NCI-H1694 (cell line): ENCODE measurements at places on chromosomes 5 and 9.

DNA sequence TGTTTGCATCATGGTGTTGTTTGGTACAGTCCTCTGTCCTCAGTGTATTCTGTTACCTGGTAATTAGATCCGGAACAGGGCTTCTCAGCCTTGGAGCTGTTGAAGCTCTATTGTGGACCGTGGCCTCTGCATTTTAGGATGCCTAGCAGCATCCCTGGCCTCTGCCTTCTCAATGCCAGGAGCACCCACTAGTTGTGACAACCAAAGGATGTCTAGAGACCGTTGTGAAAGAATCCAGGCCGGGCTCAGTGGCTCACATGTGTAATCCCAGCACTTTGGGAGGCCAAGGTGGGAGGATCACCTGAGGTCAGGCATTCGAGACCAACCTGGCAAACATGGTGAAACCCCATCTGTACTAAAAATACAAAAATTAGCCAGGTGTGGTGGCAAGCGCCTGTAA lies 159.6 kb downstream of the CACNA1B start:
- DNase-seq = no peak

DNA sequence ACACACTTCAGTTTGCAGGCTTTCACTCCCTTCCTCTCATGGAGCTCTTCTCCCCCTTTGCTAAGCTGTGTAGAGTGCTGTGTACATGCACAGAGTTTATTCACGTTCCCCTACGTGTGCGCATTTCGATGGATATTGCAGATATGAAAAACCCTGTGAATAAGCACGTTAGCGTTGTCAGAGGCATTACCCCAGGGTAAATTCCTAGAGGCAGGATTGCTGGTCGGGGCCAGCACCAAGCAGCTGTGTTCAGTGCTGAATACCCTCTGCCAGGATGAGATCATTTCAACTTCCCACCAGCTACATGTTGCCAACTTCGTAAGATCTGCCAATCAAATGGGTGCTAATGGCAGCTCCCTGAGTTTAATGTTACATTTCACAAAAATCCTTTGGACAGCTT lies 172.3 kb upstream of the PPP1R26 start:
- peak; percentile 69 for DNase-seq

DNA sequence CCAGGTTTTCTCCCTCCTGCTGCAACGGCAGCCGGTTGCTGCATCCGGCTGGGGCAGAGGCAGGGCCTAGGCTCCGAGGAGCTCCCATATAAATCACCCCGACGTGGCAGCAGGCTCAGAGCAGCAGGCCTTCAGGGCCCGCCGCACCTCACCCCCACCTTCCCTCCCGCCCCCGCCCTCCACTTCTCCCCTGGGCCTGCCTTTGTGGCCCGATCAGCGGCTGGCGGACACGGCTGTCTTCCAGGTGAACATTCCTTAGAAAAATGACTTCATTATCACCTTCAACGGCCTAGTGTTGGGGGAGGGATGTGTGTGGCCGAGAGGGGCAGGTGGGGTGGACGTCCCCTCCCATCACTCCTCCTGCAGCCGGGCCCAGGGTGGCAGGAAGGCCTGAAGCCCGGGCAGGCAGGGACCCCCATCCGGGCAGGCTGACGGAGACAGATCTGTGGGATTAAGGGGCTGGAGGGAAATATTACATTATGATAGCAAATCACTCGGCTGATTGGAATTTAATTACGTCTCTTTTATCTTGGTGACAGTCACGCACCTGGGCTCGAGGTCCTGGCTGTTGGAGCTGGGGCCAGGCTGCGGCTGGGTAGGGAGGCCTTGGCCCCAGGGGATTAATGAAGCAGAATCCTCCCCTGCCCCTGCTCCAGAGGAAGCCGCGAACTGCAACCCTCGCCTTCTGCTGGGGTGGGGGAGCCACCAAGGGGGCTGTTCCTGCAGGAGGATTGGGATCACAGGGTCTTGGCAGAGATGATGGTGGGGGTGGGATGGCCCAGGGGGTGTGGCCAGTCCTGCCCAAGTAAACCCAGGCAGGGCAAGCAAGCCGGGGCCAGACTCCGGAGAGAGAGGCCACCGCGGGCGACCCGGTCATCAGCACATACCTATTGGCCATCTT lies 38.4 kb upstream of the RXRA start:
- DNase-seq = no peak

GRCh38 chr5:126385524-126386502 lies 37.4 kb upstream of the GRAMD2B start:
- no peak for DNase-seq

GRCh38 chr9:104082168-104082567 lies 11.9 kb upstream of the SMC2 start:
- no peak for DNase-seq

DNA sequence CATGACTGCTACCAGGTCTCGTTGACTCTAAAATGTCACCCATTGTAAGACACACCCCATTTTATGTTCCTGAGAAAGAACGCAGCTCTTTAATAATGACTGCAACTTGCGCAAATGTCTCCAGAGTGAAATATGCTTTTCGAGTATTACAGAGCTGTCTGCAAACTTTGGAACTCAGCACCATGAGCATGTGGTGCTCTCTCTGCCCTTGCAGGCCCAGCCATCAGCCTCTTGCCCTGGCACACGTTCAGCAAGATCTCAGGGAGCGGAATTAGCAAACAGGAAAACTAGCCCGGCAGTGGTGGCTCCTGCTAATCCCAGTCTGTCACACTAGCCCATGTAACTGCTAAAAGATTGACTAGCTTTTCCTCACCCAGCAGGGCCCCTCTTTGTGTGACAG lies 114.5 kb upstream of the SLC1A3 start:
- DNase-seq = no peak

DNA sequence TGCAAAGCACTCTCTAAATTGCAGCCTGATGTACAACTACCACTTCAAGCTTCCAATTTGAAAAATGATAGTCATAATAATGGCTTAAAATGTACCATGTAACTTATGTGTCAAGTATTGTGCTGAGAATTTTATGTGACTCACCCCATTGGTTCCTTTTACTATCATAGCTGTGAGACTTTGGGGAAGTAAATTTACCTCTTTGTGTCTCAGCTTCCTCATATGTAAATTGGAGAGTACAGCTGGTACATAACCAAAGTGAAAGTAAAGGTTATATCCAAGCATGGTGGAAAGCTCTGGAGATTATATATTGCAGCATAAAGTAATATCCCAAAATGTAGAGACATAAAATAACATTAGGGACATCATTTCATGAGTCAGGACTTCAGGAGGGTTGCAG lies 2200.4 kb upstream of the C9orf72 start:
- DNase-seq = no peak

- DNase-seq = no peak
These were observed 139.5 kb downstream of the ATPSCKMT start for GRCh38 chr5:10110228-10110627.

- no peak for DNase-seq
These were observed 10.7 kb upstream of the OR5C1 start for GRCh38 chr9:122777935-122778627.

DNA sequence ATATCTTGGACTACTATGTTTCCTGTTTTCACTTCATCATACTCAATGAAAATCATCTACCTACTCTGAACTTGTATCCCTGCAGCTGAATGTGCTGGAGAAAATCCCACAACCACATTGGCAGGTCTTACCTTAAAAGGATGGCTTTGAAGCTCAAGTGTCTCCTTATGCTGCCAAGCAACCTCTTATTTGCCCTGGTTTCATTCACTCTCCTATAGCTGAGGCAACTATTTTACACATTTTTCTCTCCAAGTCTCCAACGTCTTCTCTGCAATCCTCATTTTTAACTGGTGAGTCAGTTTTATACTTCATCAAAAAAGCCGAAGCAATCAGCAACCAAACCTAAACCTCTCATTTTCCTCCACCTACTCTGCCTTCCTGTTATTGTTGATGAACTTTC lies 49.7 kb downstream of the POU4F3 start:
- no peak for DNase-seq
